Head of caudate nucleus (tissue), 42 donors: ENCODE measurements at places on chromosomes 5 and 9.

DNA sequence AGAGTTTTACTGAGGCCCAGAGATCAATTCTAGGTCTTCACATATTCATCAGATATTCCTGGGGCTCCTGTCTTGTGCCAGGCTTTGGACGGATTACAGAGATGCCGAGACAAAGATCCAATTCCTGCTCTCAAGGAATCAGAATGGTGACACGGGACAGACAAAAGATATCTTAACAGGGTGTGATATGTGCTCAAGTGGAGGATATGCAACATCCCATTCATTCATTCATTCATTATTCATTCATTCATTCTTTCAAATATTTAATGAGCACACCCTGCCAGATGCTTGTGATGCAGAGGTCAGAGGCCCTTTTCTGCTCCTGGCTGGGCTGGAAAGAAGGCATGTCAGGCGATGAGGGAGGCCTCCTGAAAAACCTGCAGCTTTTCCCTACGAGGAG, 21.8 kb downstream of the LHX2 start:
- DNase-seq, result no peak

DNA sequence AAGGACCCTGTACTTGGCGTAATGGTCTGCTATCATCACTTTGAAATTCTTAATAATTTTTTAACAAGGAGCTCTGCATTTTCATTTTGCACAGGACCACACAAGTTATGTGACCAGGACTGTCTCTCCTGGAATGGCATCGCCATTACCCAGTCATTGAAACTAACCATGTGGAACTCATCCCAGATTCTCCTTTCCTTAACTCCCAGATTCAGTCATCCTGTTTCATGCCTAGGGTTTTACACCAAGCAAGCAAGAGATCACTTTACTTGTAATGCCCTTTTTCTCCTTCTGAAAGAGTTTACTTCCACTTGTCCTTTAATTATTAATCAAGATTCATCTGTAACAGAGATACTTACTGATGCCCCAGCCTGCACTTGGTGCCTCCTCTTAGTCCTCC, 12.0 kb downstream of the FRMD3 start:
- DNase-seq, result no peak

GRCh38 chr5:2482778-2483177, 268.7 kb downstream of the IRX2 start:
- DNase-seq, result no peak

DNA sequence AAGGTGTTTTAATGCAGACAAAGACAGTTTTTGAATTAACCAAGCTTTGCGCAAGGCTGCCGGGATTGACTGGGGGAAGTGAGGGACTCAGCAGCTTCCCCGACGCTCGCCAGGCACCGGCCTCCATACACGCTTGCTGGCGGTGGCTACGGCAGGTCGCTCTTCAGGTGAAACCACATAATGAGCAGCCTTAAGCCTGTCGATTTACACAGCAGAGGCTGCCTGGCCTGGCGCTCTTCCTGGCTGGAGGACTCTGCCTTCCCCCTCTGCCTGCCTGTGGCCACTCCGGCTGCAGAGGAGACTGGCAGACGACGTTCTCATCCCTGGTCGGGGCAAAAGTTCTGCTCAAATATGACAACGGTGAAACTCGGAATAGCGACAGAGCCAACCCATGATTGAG, 9.0 kb upstream of the NOTCH1 start:
- no peak for DNase-seq

DNA sequence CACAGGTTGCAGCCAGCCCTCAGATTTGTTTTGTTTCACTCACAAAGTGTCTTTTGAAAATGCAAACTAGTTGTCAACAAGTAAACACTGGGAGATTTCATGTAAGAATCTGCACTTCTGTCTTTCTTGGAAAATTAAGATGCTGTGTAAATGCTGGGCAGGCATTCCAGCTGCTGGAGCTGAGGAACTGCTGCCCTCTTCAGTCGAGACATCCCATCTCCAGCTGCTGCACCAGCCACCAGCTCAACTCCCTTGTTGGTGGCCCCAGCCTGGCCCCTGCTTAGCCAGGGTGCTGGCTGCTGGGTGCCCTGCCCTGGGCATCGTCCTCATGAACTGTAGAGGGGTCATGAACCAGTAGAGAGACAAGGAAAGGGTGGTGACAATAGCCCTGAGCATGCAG, 33.1 kb upstream of the AFAP1L1 start:
- DNase-seq, result peak; percentile 44

GRCh38 chr9:134224127-134224526, 59.8 kb upstream of the RNU6ATAC start:
- DNase-seq, result no peak

- DNase-seq, result no peak
Observed at GRCh38 chr5:173451651-173452050, 123.4 kb upstream of the STC2 start.

GRCh38 chr9:131237931-131238401, 38.3 kb downstream of the FAM78A start:
- peak; percentile 15 for DNase-seq

- no peak for DNase-seq
Observed at GRCh38 chr9:111944241-111944866, 47.7 kb downstream of the UGCG start.

DNA sequence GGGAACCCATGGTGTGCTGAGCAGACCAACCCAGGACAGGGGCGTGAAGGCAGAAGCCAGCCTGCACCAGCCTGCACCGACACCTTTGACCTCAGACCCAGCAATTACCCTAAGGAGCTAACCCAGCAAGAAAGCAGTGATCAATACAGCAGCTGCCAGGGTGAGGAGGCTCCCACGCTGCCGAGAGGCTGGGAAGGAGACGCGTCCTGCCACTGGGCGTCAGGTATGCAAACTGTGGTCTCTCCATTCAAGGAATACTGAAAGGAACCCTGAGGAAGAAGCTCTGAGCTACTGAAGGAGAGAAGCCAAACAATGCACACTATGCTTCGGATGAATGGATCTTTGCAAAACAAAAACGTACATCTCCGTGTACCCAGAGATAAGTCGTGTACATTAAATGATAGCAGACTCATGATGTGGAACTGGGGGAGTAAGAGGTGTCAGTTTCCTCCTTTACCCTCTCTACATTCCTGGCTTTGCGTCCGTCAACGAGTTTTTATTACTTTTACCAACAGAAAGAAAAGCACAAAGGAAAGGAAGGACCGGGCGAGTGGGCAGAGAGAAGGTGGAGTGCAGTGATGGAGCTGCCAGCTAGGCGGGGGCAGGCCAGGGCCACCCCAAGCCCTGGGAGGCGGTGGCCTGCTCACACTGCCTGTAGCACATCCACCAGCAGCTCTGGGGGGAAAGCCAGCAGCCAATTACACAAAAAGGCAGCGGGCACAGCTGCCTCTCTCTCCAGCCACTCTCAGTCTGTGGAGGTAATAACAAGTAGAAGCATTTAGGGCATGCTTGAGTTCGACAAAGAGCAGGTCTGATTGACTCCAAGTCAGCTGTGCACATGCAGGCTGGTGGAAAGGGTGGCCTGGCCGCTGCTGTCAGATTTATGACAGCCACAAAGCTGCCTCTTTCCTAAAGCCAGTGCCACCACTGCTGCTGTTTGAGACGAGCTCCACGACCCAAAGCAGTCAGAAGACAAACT, 29.3 kb downstream of the RASGEF1C start:
- DNase-seq, result no peak

- no peak for DNase-seq
Observed at GRCh38 chr5:167402671-167403070, 888.8 kb upstream of the WWC1 start.

- no peak for DNase-seq
Observed at GRCh38 chr5:134917070-134917815, 12.3 kb downstream of the PCBD2 start.

DNA sequence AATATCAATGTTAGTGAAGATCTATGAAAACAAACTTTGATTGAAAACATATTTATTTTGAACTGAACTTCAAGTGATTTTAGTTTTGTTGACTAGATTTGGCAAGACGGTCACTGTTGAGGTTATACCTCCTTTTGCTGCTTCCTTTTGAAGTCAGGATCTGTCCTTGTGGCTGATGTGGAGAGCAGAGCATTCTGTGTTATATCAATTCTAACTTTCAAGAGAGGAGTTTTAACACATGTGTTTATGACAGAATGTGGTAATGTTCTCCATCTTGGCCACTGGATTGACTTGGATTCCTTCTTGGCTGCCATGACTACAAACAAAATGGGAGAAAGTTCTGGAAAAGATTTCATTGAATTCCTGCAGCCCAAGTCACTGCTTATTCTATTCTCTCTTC, 104.0 kb upstream of the ACTBL2 start:
- DNase-seq, result no peak

GRCh38 chr5:99926463-99926862, 608.7 kb upstream of the FAM174A start:
- no peak for DNase-seq

GRCh38 chr9:18495065-18495464, 21.1 kb downstream of the ADAMTSL1 start:
- no peak for DNase-seq

DNA sequence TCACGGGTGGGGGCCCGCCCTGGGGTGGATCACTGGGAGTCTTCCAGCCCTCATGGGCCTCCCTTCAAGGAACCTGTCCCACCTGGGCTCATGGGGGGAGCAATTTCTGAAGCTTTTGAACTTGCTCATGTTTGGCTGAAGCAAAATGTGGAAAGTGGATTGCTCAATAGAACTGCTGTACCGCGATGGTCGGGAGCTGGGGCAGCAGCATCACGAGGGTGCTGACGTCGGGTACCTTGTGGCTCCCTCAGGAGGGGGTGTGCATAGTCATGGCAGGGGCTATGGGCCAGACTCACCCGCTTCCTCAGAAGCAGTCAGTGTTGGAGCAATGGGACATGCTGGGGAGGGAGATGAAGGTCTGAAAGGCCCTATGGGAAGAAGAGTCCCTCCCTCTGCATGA, 57.9 kb downstream of the PRRT1B start:
- DNase-seq, result no peak

DNA sequence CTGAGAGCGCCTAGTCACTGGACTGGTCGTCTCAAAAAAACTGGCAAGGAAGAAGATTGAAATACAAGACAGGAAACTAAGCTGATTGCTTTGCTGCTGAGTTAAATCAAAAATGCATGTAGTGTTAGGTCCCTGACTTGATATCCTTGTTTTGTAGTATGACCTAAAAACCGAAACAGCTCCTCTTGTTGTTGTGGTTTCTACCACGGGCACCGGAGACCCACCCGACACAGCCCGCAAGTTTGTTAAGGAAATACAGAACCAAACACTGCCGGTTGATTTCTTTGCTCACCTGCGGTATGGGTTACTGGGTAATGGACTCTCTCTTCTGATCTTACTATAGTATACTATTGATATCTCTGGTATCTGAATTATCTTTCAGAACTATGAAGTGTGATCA, 4.3 kb downstream of the MTRR start:
- DNase-seq, result no peak

GRCh38 chr5:94746731-94747124, 128.3 kb downstream of the SLF1 start:
- DNase-seq, result no peak

GRCh38 chr5:55360190-55360589, 52.4 kb downstream of the MTREX start:
- no peak for DNase-seq

DNA sequence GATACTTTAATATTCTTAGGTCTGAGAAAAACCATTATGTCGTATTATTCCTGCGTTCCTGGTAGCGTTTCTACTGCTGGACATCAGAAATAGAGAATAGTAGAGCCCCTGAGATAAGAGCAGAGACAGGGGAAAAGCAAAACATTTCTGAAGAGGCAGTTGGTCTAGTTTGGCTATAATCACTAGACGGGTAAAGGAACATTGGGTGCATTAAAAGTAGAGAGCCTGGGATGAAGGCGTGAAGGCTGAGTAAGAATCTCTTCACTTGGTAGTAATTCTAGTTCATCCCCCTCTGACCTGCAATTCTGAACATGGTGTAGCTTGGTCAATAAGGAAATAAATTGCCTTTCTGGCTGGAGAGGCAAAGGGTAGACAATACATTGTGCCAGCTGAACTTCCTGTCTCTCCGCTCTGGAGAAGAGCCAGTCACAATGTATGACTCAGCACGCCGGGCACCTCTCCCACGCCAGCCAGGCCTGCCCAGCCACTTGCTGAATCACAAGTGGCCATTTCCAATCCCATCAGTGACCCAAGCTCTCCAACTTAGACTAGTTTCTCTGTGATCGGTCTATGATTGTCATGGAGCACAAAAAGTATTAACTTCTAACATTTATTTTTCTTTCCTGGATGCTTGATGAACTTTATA, 75.4 kb downstream of the STK32A start:
- DNase-seq, result peak; percentile 14

DNA sequence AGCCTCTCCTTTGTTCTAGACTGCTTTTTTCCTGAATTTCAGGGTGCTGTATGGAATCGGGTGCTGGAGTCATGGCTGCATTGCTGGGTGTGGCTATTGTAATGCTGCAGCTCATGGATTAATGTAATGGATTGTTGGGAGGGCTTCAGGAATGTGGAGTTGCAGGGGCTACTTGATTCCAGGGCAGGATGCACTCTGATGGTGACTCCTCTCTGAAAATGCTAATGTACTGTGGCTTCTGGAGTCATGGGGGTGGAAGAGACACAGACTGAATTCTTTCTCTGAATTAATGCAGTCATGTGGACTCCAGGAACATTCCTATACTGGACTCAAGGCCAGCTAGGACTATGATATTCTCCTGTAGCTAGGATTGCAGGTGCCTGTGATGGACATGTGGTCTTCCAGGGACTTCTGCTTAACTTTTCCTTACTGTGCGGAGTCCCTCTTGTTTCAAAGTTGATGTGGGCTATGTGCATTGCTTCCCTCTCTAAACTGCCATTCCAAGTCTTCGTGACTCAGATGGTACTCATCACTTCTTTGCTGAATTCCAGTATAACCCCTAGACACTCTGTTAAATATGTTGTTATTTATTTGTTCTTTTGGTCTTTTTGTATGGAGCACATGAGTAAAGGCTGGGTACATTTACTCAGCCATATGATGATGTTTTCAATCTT, 396.2 kb downstream of the KCTD16 start:
- no peak for DNase-seq
